Stimulated activated CD4-positive, alpha-beta T cell treated with anti-CD3 and anti-CD28 coated beads, Interleukin-15, amount 100 ng/mL, for 48 hours (primary cell): ENCODE measurements at places on chromosomes 1 and 21.

DNA sequence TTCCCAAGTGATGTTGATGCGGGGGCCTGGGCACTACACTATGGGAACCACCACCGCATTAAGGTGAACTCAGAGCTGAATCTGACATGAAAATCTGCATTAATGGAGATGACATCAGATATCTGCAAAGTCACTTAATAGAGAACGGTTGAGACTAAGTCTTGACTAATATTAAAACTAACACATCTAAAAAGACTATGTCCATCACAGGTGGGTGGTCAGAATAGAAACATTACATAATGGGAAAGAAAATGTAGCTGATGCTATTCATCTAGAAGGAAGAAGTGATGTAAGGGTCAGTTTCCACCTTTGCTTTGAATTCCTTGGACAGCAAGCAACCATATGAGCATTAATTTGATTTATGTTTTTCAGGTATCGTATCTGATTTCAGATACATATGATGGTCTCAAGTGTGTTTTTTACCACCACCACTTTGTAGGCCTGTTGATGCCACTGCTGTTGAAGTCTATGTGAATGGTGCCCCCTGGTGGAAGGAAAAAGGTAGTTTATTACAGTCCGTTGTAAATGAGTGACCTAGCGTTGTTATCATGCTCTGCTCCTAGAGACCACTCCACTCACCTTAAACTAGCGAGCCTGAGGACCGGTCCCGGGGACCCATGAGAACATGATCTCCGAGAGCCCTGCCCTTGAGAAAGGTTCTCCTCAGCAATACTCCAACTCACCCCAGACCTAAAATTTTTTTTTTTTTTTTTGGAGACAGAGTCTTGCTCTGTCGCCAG lies 73.5 kb downstream of the BACH1 start:
- DNase-seq = peak; percentile 31

GRCh38 chr1:245337829-245338484 lies 183.2 kb downstream of the KIF26B start:
- no peak for DNase-seq

GRCh38 chr1:56688522-56689026 lies 43.5 kb downstream of the PRKAA2 start:
- DNase-seq = no peak

GRCh38 chr1:234743791-234744611 lies 134.0 kb upstream of the IRF2BP2 start:
- DNase-seq = no peak

- no peak for DNase-seq
These were observed 121.0 kb downstream of the TMEM53 start for GRCh38 chr1:44553127-44553758.

DNA sequence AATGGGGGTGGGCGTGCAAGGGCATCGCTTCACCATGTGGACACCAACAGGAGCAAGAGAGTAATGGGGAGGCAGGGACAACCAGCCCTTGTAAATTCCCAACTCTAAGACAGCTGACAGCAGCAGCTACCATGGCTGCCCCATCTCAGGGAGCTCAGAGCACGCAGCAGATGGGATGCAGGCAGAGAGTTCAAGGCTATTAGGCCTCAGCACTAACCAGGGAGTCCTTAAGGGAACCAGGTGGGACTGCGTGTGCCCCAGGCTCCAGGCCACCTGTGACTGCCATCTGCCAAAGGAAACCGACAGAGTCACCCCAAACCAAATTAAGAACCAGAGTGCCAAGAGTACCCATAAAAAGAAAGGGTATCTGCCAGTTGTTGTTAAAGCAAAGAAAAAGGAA lies 33.7 kb upstream of the PRDM2 start:
- no peak for DNase-seq

DNA sequence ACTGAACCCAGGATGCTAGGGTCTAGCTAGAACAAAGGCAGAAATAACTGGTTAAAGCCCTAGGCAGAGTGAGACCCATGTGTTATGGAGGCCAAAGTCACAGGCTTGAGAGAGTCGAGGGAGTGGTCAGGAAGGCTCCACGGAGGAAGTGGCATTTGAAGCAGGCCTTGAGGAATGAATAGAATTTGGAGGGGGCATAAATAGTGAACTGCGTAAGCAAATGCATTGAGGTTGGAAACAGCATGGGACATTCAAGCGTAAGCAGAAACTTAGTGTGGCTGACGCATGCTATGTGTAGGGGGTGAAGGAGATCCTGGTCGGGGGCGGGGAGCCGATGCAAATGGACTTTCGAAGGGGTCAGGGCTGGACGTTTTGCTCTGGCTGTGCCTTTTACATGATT lies 11.5 kb downstream of the AZIN2 start:
- no peak for DNase-seq

GRCh38 chr1:4367230-4367777 lies 287.1 kb upstream of the AJAP1 start:
- no peak for DNase-seq

GRCh38 chr1:54378874-54379554 lies 27.2 kb downstream of the SSBP3 start:
- DNase-seq = no peak

DNA sequence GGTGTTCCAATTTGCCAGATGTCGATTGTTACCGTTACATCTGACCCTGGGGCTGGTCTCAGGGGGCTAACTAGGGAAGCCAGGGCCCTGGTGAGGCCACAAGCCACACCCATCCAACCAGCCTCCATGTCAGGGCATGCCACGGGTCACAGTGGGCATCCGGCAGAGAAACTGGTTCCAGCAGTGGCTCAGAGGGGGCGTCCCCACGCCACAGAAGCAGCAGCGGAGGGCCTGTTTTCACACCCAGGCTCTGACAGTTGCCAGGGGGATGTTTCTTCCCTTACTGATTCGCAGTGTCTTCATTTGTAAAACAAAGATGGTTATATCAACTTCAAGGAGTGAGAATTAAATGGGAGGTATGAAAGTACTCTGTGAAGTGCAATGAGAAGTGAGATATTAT lies 75.0 kb upstream of the COX20 start:
- no peak for DNase-seq

DNA sequence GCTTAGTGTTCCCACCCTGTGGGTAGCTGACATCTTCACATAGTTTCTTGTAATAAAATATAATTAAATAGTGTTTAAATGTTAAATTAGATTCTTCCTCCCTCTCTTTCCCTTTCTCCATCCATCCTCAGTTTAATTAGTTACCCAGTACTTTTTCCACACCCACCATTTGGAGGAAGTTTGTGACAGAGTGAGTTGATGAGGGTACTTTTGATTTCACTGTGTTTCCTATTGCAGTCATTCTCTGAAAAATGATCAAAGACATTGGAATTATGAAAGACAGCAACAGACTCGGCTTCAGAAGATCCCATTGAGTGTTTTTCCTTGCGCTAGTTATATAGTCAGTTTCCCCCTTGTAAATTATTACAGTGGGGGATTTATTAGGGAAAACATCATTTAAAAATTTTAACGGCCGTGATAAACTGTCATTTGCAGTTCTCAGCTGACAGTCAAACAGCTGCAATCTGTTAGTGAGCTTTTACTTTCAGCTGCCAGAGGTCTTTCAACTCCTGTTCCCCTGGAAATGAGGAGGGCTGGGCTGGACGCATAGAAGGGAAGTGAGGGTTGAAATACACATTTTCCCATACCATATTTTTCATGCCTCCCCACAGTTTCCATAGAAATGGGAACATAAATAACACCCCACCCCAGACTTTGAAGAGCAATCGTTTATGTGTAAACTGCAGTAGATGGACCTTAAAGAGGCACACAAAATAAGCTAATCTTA lies 61.3 kb upstream of the CACYBP start:
- no peak for DNase-seq

DNA sequence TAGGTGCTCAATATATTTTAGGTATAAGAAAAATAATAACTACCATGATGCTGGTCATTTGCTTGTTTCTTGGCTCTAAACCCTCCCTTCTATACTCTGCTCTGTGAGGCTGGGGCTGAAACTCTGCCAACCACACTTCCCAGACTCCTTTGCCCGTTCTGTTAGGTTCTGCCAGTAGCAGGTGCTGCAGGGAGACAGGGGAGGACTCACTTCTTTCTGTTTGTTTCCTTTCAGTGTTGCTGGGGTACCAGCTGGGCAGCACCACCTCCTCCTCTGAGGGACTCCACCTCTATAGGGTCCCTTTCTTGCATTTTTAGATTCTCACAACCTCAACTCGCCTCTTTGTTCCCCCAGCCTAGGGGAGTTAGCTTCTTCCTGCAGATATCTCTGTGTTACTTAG lies 17.0 kb upstream of the SH2D2A start:
- no peak for DNase-seq

DNA sequence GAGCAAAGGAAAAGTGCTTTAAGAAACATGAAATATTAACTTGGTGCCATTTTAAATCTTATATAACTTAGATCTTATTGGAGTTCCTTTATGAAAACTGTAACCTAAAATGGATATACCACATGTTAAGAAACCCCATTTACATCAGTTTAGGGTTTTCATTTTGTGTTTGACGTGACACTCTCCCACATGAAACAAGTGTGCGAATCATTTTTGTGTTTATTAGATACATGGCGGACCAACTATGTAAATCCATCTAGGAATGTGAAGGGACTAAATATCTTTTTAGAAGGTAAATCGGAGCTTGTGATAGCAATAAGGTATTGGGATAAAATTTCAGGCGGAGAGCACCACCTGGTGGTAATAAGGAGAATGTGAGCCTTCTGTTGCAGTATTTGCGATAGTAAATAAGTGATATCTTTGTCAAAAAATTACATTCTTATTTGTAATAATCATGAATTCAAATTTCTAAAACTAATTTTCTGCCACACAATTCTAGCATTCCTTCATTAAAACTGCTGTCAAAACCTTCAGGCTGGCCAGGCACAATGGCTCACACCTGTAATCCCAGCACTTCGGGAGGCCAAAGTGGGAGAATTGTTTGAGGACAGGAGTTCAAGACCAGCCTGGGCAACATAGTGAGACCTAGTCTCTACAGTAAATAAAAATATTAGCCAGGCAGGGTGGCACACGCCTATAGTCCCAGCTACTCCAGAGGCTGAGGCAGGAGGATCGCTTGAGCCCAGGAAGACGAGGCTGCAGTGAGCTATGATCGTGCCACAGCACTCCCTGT lies 31.3 kb downstream of the SMAP2 start:
- DNase-seq = no peak

DNA sequence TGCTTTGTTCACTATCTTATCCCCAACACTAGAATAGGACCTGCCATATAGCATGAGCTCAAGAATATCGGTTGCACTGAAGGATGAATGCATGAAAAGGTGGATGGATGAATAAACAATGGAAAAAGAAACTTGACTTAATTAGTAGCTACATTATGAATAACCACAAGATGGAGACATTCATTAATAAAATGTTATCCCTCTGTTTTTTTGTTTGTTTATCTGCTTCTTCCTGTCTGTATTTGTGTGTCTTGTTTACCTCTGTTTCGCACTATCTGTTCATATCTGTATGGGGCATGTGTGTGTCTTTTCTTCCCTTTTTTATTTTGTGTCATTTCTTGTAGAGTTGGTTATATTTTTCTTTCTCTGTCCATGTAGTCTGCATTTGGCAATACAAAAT lies 1.1 kb upstream of the OR14I1 start:
- DNase-seq = no peak

- DNase-seq = no peak
These were observed 19.8 kb upstream of the THRAP3 start for GRCh38 chr1:36204347-36204909.

GRCh38 chr1:200207711-200208126 lies 180.2 kb downstream of the NR5A2 start:
- no peak for DNase-seq

GRCh38 chr1:62467092-62467491 lies 30.2 kb downstream of the USP1 start:
- no peak for DNase-seq

GRCh38 chr1:202501281-202501680 lies 152.8 kb downstream of the PPP1R12B start:
- no peak for DNase-seq

- no peak for DNase-seq
These were observed 1078.1 kb upstream of the ADGRL2 start for GRCh38 chr1:80722611-80723010.

DNA sequence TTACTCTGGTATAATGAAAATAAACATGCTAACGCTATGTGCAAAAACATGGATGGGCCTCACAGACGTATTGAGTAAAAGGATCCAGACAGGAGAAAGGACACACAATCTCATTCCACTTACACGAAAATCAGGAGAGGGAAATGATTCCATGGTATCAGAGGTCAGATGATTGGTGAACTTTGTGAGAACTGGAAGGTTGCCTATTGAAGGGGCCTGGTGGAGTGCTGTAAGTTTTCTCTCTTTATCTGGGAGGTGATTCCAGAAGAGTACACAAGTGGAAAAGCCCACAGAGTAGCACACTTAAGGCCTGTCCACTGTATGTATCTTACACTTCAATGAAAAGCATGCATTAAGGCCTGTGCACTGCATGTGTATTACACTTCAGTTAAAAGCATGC lies 9.6 kb downstream of the GSTM2 start:
- no peak for DNase-seq

- DNase-seq = no peak
These were observed 1.2 kb downstream of the HHIPL2 start for GRCh38 chr1:222546548-222547259.

GRCh38 chr21:35853321-35854239 lies 206.7 kb downstream of the SETD4 start:
- DNase-seq = no peak

- DNase-seq = no peak
These were observed 6.3 kb downstream of the LEFTY2 start for GRCh38 chr1:225934711-225935110.

GRCh38 chr1:204842369-204842768 lies 28.3 kb upstream of the NFASC start:
- DNase-seq = no peak

- DNase-seq = no peak
These were observed 30.4 kb downstream of the ARID4B start for GRCh38 chr1:235297579-235297978.

- DNase-seq = no peak
These were observed 9.8 kb downstream of the SLC19A2 start for GRCh38 chr1:169475806-169476387.

DNA sequence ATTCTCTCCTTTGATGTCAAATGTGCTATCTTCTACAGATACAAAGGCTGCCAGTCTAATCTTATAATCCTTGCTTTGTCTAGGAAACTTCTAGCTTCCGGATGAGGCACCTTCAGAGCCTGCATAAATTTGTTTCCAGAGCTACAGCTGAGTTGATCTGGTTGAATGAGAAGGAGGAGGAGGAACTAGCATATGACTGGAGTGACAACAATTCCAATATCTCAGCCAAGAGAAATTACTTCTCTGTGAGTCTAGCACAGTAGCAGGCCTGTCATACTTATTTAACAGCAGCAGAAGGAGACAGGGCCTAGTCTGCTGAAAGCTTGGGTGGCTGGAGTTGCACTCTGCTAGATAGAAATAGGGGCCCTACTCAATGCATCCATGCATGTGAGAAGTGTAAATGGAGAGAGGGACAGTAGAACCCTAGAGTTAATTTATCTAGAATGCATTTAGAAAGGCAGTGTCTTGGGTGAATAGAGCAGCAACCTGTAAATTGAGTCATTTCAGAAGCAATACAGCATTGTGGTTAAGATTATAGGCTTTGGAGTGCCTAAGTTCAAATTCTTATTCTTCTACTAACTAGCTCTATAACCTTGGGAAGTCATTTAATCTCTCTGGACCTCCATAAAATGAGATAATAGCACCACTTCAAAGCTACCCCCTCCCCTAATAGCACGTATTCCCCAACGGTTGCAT lies 89.0 kb downstream of the MACF1 start:
- no peak for DNase-seq

GRCh38 chr1:33826311-33826710 lies 37.6 kb upstream of the HMGB4 start:
- no peak for DNase-seq

GRCh38 chr1:209703834-209704504 lies 677 bp upstream of the HSD11B1 start:
- no peak for DNase-seq

GRCh38 chr1:86953167-86953566 lies 38.7 kb downstream of the HS2ST1 start:
- no peak for DNase-seq

- DNase-seq = no peak
These were observed 17.8 kb downstream of the RHEX start for GRCh38 chr1:206070627-206071304.
